ENCODE measurements at places on chromosomes 7 and 10. TPM values are rescaled to one million over a fixed set of nuclear protein-coding genes. Genes with fewer than 3 reads are reported as not detected.

DNA sequence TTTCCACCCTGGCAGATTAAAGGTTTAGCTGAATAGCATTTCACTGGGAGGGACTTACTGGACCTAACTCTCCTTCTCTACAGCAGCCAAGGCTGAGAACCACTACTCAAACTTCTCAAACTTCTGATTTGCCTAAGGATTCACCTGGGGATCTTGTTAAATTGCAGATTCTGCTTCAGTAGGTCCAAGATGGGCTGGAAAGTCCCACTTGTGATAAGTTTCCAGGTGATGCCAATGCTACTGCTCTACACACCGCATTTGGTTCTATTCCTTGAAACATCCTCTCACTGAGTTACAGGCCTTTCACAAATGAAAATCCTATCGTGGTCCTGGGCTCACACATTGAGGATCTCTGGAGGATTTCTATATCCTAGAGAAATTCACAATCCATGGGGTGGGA is 147.9 kb downstream of the CHCHD3 start:
- no peak overlapping the region for H3K27ac ChIP-seq
- no peak overlapping the region for H3K4me3 ChIP-seq
- H3K4me1 ChIP-seq, result no peaks in the 10 kb centered on the region
- H3K36me3 ChIP-seq, result no peaks in the 10 kb centered on the region

GRCh38 chr10:128633864-128634540 is 507.8 kb upstream of the MKI67 start:
- no peak for DNase-seq
- H3K4me3 ChIP-seq, result no peak overlapping the region
- H3K27me3 ChIP-seq, result no peaks in the 10 kb centered on the region
- H3K36me3 ChIP-seq, result no peaks in the 10 kb centered on the region
- H3K27ac ChIP-seq, result no peak overlapping the region
- H3K4me1 ChIP-seq, result no peaks in the 10 kb centered on the region

DNA sequence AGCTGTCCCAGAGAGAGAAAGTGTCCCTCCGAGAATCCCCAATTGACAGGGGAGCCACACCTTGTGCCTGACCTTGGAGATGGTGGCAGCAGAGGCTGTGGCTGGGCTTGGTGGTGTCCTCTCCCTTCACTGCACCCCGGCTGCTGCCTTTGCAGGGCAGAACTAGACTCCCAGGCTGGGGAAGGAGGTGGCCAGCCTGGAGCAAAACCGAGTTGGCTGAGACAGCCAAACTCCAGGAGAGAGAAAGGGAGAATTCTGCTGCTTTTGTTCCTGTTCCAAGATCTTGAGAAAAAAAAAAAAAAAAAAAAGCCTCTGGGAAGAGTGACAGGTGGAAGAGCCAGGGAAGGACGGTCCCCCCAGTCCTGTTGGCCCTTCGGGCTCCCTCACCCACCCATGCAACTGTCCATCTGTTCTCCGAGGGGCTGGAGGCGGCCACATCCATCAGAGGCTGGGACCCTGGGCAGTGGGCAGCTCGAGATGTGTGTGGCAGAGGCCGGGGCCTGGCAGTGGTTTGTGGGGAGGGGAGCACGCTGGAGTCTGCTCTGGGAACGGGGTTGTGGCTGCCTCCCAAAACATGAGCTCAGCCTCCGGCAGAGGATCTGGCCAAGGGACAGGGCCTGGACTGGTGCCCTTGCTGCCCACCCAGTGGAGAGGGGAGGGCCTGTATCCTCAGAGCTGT is 35.5 kb downstream of the CLIP2 start:
- no peaks in the 10 kb centered on the region for H3K4me1 ChIP-seq
- no peaks in the 10 kb centered on the region for H3K36me3 ChIP-seq
- H3K27ac ChIP-seq, result no peak overlapping the region
- DNase-seq, result no peak

The GPRIN2 gene
- total RNA-seq, result 0.24 TPM

DNA sequence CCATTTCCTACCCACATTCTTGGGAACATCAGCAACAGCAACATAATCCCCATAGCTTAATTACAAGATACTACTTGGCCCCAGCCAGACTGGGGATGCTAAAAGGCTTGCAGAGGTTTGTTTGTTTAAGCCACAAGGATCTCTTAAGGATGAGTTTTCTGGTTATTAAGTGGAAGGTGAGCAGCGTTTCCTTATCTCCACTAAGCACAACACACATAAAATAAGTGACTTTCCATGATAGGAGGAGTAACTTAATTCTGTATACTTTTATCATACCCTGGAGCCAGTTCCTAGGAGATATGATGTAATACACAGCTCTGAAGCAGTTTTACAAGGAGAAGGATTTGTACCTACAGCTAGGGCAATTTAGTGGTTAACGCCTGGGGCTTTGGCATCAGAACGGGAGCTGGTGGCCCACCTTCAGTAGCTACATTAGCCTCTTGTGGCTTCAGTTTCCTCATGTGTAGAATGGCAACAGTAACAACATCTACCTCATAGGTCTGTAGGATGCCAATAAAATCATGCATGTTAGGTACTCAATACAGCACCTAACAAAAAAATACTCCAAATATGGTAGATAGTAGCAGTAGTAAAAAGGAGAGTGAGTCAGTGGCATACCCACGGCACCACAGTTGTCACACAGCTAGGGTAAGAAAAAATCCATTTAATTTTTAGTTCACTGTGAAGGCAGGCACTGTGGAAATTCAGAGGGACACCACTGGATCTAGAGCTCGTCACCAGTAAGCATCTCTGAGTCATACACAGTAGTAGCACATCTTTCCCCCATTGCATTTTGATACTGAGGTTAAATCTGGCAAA is 55.2 kb downstream of the DOCK4 start:
- H3K4me3 ChIP-seq, result no peak overlapping the region
- no peaks in the 10 kb centered on the region for H3K36me3 ChIP-seq

GRCh38 chr10:30697806-30698205 is 68.3 kb upstream of the LYZL2 start:
- no peak overlapping the region for H3K4me3 ChIP-seq
- no peak for DNase-seq
- H3K4me1 ChIP-seq, result peaks cover 19% of the 10 kb centered on the region

The ANKIB1 gene
- 36.5 TPM for total RNA-seq

The ANTXRL gene
- total RNA-seq, result 0.57 TPM

GRCh38 chr7:1567049-1567771 is 2.6 kb downstream of the PSMG3 start:
- no peak overlapping the region for H3K27ac ChIP-seq
- DNase-seq, result no peak
- H3K4me1 ChIP-seq, result peaks cover 6% of the 10 kb centered on the region
- H3K36me3 ChIP-seq, result peaks cover 19% of the 10 kb centered on the region
- peaks cover 5% of the 10 kb centered on the region for H3K27me3 ChIP-seq

The EPO gene
- 0.09 TPM for total RNA-seq

The STN1 gene
- total RNA-seq, result 34.8 TPM

The CHAT gene
- 0.09 TPM for total RNA-seq

- no peak for DNase-seq
- peaks cover 2% of the 10 kb centered on the region for H3K27me3 ChIP-seq
- H3K4me3 ChIP-seq, result no peak overlapping the region
- peaks cover 2% of the 10 kb centered on the region for H3K4me1 ChIP-seq
These were observed 101.9 kb downstream of the LHPP start for GRCh38 chr10:124563320-124564040.

DNA sequence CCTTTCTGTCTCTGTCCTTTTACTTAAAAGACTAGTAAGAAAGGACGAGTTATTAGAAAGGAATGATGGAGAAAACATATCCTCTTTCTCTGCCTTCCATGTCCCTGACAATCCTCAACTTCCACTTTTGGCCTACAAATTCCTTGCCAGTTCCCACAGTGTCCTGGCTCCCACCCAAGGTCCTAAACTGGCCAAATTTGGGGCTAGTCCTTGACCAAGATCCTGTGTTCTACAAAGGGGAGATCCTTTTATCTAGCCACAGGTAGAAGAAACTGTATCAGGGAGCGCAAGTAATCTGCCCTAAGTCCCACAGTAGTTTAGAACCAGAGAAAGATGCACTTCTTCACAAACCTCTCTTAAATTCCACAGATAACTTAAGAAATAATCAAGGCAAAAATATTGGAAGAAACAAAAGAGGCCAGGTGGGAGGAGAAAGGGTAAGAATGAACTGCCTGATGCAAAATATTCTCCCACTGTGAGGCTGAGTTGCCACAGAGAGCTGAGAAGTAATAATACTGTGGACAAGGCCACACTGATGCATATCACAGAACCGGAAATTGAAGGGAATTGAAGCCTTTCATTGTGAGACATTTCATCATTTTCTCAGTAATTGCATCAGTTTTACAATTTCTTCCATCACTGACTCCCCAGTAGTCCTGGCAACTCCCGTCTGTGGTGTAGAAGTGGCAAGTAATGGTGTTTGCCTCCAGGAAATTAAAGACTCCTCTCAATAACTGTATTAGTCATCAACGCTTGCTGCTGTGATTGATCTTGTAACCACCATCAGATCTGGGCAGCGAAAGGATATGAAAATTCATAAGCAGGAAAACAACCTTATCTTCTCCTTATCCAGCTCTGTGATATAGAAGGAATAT is 47.2 kb downstream of the DNAJC12 start:
- no peaks in the 10 kb centered on the region for H3K27me3 ChIP-seq
- H3K36me3 ChIP-seq, result no peaks in the 10 kb centered on the region
- H3K4me1 ChIP-seq, result no peaks in the 10 kb centered on the region
- no peak overlapping the region for H3K27ac ChIP-seq

DNA sequence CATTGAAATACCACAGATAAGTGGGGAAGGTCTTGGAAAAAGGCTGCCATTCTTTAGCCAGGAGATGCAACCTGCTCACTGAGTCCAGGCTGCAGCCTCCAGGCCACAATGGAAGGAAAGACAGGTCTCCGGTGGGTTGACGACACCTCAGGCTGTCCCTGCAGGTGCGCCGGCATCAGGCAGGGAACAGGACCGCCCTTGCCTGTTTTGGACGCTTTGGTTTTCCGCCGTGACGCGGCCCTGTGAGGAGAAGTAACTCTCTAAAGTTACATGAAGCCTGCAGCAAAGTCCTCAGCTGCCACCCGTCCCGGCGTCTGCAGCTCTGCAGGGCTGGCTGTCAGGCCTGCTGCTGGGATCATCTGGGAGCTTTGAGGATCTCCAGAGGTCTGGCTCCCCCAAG is 147.0 kb downstream of the WDR37 start:
- H3K4me1 ChIP-seq, result peaks cover 2% of the 10 kb centered on the region
- H3K27me3 ChIP-seq, result peaks cover 4% of the 10 kb centered on the region
- H3K27ac ChIP-seq, result no peak overlapping the region
- no peaks in the 10 kb centered on the region for H3K36me3 ChIP-seq
- no peak overlapping the region for H3K4me3 ChIP-seq

DNA sequence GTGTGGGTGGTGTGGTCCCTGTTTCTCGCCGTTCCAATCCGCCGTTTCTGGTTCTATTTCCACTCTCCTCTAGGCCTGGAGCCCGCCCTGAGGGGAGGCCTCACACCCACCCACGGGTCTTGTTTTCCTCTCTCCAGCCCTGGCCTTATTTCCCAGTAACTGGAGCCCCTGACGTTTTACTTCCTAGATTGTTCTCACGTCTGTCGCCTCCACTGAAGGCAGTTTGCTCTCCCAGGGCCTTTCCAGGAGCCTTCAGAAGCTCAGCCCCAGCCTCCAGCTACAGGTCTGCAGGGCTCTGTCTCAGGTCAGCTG is 30.6 kb downstream of the CFAP46 start:
- H3K4me3 ChIP-seq, result no peak overlapping the region
- H3K4me1 ChIP-seq, result peaks cover 2% of the 10 kb centered on the region
- no peak for DNase-seq
- no peak overlapping the region for H3K27ac ChIP-seq

DNA sequence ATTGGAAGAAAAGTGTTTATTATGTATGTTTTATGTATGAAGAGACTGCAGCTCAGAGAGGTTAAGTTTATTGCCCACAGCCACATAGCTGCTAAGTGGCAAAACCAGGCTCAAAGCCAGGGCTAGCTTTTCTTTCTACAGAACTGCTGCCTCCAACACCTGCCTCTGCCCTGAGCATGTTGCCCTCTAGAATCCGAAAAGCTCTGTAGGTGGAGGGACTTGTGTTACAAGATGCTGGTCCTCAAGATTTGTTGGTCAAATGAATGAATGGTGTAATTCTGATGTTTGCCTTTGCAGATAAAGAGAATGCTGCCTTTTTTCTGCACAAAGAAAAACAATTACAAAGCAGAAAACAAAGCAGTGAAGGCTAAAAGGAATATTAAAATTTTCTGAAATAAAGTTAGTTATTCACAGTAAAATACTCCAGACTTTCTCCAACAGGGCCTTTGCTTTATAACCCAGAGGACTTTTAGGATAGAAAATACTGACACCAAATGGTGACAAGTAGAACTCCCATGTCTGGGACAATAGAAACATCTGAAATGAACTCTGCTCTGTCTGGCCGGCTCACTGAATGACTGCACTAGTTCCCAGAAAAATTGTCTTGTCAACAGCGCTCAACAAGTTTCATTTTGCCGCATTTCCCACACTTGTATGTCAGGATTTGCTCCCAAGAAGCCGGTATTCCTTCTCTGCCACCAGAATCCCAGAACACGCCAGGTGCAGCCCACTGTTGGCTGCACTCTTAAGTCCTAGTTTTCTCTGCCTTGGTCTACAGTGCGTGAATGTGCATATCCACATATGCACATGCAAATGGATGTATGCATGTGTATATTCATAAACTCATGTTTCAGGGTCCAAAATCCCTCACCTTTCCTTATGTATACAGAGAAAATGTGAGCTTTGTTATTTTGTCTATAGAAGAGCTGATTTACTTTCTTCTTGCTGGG is 11.0 kb upstream of the DNTT start:
- DNase-seq, result peak; percentile 76
- H3K27me3 ChIP-seq, result no peaks in the 10 kb centered on the region
- peaks cover 59% of the 10 kb centered on the region for H3K4me1 ChIP-seq
- peak overlapping the region; percentile 7 for H3K4me3 ChIP-seq
- no peaks in the 10 kb centered on the region for H3K36me3 ChIP-seq

GRCh38 chr10:62045765-62046521 is 144.4 kb downstream of the ARID5B start:
- peaks cover under 1% of the 10 kb centered on the region for H3K36me3 ChIP-seq
- H3K4me1 ChIP-seq, result peaks cover 55% of the 10 kb centered on the region
- H3K27me3 ChIP-seq, result no peaks in the 10 kb centered on the region
- no peak for DNase-seq

The GPC2 gene
- 11.2 TPM for total RNA-seq

DNA sequence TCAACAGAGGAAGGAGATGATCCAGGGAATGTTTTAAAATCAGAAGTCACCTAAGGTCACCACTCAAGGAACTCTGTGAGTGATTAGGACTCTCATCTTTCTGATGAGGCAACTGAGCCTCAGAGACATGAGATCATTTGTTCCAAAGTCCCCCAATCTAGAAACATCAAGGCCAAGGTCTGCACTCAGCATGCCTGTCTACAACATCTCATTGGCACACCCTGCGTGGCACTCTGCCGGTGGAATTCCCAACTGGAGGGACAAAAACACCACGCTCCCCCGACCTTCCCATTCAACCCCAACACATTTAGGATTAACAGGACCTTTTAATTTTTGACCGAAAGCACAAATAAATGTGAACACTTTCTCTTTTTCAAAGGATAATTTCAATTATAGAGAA is 31.4 kb downstream of the CPXM2 start:
- no peaks in the 10 kb centered on the region for H3K4me1 ChIP-seq
- no peak overlapping the region for H3K4me3 ChIP-seq
- no peak for DNase-seq
- no peak overlapping the region for H3K27ac ChIP-seq
